MV-4-11 (cell line): ENCODE measurements at places on chromosomes 13 and 19.

- no peak for DNase-seq
Measured at GRCh38 chr13:67042556-67042955, 187.6 kb downstream of the PCDH9 start.

DNA sequence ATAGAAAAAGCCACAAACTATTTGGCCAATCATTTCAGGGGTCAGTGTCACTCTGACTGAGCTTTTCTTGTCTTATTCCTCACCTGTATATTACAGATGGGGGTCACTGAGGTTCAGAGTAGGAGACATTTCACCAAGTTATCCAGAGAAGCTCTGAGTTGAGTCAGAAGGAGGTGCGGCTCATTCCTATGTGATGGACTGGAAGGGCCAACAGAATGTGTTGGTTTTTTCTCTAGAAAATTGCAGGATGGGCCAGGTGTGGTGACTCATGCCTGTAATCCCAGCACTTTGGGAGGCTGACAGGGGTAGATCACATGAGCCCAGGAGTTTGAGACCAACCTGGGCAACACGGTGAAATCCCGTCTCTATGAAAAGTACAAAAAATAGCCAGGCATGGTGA, 24.5 kb upstream of the ZNF83 start:
- no peak for DNase-seq

DNA sequence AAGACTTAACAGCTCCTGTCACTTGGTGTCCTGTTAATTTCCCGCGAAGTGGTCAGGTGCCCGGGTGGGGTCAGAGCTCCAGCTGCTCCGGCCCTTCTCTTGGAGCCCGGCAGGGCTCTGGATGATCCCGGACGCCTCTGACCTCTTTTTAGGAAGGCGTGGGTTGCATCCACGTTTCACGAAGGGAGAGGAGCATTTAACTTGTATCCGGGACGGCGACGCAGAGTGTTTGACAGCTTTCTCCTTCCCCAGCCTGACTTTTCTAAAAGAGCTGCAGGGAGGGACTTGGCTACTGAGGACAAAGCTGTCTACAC, 656 bp downstream of the ZNF155 start:
- no peak for DNase-seq

DNA sequence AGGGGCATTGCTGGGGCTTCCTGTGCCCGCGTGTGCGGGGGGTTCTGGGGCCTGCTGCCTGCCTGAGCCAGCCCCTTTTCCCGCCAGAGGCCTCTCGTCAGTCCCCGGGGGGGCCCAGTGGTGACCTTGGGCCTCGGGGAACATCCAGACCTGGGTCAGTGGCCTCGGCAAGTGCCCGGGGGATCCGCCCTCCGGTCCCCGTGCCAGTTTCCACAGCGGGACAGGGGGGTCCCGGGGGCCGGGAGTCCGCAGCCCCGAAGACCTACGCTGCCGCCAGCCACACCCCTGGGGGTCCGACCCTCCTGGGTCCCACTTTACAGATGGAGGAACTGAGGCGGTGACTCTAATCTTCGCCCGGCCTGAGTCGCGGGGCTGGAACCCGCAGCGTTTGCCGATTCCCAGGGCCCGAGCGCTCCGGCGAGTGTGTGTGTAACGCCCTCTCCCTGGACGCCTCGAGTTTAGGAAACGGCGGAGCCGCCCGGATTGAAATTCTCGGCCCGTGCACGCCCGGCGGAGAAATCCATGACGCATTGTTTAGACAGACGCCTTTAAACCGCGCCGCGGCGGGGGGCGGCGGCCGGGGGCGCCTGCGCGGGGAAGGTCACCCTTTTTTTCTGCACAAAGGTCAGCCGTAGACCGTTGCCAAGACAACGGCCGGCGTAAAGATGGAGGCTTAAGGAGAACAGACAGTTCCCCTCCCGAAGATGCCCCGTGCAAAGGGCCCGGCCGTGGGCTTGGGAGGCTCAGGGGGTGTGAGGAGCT, 39.3 kb downstream of the EFNA2 start:
- peak; percentile 69 for DNase-seq

DNA sequence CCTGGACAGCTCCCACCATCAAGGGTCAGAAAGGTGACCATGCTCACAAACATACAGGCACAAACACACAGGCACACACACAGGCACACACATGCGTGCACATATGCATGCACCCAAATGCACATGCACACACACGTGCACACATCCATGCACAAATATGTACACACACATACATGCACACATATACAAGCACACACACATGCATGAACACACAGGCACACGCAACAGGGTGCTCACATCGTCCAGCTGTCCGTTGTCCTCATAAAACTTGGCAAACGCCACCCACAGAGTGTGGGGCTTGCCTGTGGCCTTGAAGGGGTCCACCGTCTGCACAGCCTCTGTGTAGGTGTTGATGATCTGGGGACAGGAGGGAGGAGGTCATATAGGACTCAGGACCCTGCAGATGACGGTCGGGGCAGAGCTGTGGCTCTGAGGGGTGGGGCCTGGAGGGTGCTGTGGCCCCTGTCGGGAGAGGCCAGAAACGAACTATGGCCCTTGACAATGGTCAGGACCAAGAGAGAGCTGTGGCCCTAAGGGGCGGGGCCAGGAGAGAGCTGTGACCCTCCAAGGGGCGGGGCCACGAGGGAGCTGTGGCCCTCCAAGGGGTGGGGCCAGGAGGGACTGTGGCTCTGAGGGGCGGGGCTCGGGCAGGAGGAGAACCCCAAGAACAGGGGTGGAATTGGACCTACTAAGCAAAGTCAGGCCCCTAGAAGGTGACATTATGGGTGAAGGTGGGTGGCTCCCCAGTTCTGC, 6.2 kb downstream of the XAB2 start:
- no peak for DNase-seq

GRCh38 chr13:103326326-103326725, 260.1 kb upstream of the SLC10A2 start:
- DNase-seq = no peak

- DNase-seq = no peak
Measured at GRCh38 chr13:27352698-27353097, 71.7 kb upstream of the GTF3A start.

GRCh38 chr13:93399212-93399611, 172.6 kb downstream of the GPC6 start:
- no peak for DNase-seq

- no peak for DNase-seq
Measured at GRCh38 chr13:64239372-64239771, 2823.7 kb upstream of the PCDH20 start.

DNA sequence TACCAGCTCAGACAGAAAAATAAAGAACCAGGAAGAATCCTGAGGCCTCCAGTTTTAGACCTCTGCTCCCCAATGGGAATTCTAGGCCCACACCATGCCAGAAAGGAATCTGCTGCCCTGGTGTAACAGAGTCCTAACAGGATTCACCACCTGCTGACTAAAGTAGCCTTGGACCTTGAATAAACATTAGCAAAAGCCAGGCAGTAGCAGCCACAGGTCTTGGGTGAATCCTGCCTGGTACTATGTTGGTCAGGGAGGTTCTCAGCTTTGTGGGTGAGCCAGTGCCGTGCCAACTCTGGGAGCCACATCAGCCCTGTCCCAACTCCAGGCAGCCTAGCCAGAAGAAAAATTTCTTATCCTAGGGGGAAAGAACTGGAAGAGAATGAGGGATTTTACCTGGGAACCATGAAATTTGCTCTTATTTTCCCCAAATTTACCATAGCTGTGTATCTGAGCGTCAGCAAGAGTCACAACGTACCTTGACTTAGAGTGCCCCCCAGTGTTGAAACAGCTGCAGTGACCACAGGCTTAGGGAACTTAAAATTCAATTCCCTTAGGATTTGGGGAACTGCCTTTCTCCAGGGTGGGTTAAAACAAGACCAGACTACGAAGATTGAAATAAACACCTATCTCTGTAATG, 1895.6 kb upstream of the PRR20A start:
- no peak for DNase-seq

- no peak for DNase-seq
Measured at GRCh38 chr19:41411968-41412265, 14.3 kb downstream of the BCKDHA start.

GRCh38 chr13:101746513-101746912, 294.0 kb downstream of the ITGBL1 start:
- no peak for DNase-seq

DNA sequence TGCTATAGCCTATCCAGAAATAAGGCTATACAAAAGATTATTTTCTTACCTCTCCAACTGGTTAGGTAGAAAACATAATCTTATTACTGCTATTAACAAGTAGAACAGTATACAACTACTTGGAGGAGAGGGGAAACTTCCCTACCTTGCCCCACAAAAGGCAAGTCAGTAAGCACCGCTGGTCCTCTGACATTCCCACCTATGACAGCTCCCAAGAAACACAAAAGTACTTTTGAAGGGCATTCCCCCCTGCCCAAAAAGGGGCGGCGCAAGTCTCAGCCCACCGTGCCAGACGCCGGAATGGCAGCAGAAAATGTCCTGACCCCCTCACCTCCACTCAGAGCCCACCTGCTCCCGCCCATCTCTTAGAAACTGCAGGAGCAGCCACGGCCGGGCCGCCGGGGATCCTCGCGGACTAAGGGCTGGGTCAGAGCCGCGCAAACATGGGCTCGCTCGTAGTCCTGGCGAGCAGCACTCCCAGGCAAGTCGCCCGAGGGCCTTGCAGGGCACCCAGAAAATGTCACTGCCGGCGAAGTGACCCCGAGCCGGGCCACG, 437 bp downstream of the SUCLA2 start:
- DNase-seq = no peak

DNA sequence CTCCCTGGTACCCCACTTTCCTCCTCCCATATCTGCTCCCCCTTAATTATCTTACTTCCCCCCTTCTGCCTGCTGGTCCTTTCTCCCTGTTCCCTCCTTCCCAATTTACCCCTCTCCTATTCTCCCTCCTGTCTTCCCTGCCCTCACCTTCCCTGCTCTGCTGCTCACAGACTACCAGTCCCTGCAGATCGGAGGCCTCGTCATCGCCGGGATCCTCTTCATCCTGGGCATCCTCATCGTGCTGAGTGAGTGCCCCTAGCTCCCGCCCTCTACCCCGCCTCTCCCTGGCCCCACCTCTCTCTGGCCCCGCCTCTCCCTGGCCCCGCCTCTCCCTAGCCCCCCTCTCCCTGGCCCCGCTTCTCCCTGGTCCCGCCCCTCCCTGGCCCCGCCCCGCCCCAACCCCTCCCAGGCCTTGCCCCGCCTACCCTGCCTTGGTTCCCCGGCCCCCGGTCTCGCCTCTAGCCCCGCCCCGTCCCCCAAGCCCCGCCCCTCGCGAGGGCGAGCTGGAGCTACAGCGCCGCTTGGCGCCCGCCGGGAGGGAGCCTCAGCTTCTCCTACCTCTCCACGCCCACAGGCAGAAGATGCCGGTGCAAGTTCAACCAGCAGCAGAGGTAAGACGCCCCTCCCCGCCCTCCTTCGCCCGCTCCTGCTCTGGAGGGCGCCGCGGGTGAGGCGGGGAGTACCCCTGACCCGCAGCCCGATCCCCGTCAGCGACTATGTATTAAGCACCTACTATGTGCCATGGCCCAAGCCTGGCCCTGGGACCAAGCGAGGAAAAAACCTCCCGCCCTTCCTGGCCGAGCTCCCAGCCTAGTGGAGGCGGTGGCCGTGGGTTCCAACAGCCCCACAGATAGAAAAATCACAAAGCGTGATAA, 1.9 kb upstream of the FXYD7 start:
- peak; percentile 76 for DNase-seq

- peak; percentile 49 for DNase-seq
Measured at GRCh38 chr19:42092350-42092749, 16.4 kb downstream of the ZNF574 start.

GRCh38 chr13:114152285-114152645, 19.8 kb upstream of the RASA3 start:
- DNase-seq = no peak

GRCh38 chr19:13521066-13521465, 14.8 kb upstream of the CACNA1A start:
- DNase-seq = no peak

GRCh38 chr13:86892330-86892729, 778.8 kb upstream of the SLITRK5 start:
- no peak for DNase-seq

DNA sequence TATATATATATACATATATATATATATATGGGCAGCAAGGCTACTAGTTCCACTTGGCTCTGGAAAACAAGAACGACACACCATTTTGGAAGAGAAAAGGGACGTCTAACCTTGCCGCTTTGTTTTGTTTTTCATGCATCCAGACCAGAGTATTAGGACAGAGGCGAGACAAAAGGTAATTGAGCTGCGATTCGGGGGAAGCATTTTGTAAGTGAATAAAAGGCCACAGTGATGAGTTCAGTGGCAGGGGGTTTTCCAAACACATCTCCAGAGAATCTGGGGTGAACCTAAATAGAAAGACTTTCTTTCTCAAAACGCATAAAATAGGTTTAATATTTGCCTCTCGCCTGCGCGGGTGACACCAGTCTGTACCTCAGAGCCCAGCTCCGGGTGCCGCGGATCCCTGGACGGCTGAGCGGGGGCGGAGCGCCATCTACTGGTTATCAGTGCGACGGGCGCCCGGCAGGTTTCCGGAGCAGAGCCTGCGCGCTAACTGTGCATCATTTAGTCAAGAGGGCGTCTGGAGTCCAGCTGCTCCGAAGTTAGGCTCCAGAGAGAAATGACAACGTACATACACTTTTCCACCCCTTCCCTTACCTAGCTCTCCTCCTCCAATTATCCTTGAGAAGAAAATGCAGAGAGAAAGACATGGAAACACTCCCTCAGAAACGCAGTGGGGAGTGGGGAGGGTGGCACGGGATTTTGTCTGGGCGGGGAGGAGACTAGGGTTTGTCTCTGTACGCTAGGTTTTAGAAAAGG, 262.3 kb downstream of the TBC1D4 start:
- peak; percentile 8 for DNase-seq

- DNase-seq = peak; percentile 19
Measured at GRCh38 chr13:49368688-49369087, 75.2 kb downstream of the CAB39L start.

DNA sequence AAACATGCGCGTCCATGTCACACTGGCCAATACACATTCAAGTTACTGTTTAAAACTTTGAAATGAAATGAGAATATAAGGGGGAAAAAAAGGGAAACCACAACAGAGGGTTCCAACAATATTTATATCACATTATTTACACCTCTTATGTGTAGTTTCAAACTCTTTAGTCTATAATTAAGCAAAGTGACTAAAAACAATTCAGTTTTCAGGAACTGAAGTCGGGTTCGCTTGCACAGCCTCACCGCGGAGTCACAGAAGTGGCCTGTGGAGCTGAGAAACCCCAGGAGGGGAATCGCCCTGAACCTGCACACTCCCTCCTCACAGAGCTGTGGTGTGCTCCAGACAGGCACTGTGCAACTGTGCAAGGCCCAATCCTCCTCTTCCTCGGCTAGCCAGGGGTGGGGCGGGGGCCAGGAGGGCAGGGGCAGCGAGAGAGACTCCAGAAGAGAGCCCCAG, 75.9 kb downstream of the STK24 start:
- peak; percentile 34 for DNase-seq
